ENCODE measurements at places on chromosomes 16 and 17.

DNA sequence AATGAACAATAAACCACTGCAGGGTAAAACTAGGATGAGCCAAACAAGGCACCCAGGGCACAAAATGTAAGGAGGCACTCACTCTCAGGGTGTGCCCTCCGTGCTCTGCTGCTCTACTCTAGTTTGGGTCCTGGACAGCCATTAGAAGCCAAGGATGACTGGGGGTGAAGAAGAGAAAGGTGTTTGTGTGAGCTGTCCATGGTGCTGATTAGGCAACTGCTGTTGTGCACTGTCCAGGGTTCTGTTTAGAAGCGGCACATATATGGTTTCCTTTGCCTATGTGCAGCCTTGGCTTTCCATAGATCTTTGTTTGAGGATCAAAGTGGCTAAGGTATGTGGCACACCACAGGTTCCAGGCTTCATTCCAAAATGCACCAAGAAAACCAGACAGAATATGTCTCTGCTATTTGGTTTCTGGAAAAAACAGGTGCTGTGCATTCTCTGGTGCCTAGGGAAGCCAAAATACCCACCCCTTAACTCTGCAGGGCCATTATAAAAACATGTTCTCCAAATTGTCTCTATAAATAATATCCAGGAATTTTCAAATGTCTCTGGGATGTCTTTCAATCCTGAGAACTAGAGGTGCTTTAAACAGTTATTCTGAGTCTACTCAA, 123.5 kb downstream of the CBLN1 start:
- no peak for DNase-seq

GRCh38 chr17:21462237-21462636, 86.1 kb downstream of the KCNJ12 start:
- no peak for DNase-seq

DNA sequence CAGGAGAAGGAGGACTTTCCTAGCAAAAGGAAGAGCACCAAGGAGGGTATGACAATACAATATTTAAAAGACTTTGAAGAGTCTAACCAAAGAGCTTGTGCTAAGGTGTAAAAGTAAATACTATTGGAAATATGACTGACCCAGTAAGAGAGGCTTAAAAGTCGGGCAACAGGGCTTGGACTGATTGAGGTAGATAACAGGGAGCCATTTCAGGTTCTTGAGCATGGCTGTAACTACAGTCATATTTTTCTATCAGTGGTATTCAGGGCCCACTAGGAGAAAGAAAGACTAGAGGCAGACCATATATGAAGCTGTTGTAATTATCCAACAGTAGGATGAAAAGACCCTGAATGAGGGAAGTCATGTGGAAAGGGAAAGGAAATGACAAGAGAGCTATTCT, 62.3 kb downstream of the SMURF2 start:
- no peak for DNase-seq

DNA sequence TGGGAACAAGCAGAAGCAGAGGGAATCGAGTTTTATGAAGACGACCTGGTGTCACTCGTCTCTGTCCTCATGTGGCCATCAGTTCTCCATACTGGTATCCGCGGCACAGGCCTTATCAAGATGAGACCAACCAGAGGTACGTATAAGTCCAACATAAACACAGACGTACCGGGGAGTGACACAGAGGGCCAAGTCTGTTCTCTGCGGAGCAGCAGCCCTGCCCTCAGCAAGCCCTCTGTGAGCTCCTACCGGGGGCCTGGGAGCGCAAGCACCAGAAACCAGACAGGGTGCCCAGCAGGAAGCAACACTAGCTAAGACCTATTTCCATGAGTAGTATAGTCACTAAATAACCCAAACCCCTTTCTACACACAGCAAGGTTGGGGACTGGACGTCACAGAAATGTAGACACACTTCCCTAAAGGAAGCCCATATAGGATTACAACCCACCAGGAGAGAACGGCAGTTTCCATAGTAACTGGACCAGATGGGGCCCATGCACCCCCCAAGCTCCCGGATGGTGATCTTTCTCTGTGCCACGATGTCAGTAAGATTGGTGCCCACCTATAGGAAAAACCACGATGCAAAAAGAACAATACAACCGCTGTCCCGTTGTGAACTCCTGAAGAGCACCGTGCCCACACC, 911 bp downstream of the ARL16 start:
- no peak for DNase-seq

DNA sequence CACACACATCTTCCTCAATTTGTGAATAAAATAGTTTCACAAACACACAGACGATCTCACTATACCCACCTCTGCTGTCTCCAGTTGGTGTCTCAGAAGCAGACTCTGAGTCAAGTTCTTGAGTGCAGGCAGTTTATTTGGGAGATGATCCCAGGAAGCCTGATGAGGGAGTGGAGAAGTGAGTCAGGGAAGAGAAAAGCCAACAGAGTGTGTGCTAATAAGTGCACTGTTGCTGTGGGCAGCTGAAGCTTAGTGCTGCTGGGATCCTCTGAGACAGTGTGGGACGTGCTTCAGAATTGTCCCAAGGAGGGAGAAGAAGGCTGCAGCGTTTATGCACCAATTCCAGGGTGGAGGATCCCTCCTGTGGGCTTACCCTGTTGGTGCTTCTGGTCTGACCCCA, 423.2 kb upstream of the C16orf82 start:
- DNase-seq = no peak

- DNase-seq = no peak
These were observed 20.5 kb downstream of the AKAP1 start for GRCh38 chr17:57105591-57105990.

DNA sequence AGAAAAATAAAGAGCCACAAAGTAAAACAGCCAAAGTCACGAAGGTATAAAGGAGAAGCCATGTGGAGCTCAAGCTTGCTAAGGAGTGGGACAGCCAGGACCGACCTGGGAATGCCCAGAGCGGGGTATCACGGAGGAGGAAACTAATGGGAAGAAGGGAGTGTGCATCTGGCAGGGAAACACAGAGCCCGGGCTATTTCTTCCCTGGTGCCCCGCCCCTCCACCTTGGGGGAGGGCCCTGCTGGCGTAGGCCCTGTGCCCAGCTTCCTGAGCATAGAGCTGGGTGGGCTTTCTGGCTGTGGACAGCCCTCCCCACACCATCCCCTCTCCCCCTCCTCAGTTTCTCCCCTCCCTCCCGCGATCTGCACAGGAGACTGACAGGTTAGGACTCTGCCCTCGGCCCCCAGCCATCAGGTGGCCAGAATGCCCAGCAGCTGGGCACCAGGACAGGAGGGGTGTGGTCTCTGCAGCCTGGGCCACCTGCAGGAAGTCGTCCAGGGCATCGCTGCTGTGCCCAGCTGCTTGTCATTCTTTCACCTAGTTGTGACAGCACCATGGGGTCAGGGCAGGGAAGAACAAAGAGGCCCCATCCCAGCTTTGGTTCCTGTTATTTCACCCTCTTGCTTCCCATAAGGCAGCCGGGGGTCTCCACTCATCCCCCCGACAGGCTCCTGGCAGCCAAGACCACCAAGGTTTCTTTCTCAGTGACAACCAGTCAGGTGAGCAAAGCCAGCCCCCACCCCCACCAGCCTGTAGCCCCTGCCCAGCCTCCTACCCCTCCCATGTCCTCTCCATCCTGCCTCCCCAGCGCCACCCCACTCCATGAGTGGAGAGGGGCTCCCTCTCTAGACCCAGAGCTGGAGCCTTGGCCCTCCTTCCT, 7.1 kb upstream of the DCAF7 start:
- peak; percentile 40 for DNase-seq

GRCh38 chr17:32327911-32328310, 14.1 kb downstream of the C17orf75 start:
- DNase-seq = no peak

DNA sequence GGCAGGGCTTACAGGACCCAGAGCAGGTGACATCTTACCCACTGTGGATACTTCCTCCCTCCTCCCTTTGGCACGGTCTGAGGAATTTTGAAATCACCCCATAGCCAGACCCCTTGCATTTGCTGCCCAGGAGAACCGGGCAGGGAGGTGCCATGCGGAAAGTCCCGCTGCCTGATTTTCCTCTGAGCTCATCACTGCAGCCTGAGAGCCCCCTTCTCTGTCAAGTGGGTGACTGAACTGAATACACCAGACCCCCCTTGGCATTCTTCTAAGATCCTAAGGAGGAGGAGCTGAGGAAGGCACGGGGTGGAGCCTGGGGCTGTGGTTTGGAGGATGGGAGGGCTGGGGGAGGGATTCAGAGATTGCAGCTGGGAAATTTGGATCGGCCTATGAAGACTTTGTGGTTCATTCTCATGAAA, 173.4 kb downstream of the RAB11FIP4 start:
- no peak for DNase-seq

DNA sequence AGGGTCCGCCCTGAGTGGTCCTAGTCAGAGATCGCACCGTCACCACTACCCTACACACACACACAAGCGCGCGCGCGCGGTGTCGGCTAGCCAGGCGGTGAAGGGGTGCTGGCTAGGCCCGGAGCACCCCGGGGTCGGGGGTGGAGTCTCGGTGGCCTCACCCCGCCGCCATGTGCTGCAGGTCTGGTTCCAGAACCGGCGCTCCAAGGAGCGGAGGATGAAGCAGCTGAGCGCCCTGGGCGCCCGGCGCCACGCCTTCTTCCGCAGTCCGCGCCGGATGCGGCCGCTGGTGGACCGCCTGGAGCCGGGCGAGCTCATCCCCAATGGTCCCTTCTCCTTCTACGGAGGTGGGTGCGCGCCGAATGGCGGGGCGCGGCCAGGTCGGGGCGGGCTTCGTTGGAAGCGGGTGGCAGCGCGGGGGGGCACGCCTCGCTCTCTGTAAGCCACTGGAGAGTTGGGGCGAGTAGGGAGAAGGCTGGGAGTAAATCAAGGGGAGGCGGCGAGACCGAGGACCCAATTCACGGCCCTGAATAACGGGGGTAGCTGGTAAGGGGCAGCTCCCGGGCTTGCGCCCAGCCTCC, 4.8 kb downstream of the LHX1 start:
- DNase-seq = no peak

DNA sequence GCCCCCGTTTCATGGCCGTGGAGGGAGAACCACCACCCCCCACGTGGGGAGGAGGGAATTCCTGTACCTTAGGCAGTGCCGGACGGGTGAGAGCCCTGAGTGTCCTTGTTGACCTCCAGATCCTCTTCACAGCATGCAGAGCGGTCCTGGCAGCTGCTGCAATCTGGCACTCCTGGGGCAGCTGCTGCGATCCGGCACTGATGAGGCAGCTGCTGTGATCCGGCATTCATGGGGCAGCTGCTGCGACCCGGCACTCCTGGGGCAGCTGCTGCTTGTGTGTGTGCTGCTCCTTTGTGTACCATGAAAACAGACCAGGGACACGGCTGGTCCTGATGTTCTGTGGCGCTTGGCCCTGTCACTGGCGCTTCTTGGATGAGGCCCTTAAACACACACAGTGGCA, 12.8 kb downstream of the ZNF778 start:
- DNase-seq = no peak

DNA sequence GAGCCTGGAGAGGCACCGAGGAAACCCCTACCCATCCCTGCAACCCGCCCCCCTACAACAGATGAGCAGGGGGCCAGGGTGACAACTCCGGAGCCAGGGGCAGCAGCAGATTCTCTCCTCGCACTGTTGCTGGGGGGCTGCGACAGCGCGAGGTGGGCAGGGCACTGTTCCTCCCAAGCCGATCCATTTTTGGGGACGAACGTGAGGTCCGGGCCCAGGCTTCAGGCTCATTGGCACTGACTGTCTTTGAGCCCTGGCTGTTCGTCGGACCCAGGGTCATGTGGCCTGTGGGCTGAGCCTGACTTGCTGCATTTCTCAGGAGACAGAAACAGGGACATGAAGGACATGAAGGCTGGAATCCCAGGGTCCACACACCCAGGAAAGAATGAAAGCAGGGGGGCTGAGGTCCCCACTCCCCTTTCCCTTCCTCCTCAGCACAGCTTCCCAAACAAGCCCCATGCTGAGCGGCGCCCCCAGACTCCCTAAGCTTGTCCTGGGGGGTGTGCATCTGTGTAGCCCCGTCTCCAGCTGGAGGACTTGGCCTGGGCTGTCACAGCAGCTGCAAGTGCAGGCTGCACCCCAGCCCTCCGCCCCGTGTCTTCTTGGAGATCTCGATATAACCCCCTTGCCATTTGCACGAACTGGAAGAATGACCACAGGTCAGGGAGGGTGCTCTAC, 18.7 kb downstream of the CEP295NL start:
- DNase-seq = no peak

DNA sequence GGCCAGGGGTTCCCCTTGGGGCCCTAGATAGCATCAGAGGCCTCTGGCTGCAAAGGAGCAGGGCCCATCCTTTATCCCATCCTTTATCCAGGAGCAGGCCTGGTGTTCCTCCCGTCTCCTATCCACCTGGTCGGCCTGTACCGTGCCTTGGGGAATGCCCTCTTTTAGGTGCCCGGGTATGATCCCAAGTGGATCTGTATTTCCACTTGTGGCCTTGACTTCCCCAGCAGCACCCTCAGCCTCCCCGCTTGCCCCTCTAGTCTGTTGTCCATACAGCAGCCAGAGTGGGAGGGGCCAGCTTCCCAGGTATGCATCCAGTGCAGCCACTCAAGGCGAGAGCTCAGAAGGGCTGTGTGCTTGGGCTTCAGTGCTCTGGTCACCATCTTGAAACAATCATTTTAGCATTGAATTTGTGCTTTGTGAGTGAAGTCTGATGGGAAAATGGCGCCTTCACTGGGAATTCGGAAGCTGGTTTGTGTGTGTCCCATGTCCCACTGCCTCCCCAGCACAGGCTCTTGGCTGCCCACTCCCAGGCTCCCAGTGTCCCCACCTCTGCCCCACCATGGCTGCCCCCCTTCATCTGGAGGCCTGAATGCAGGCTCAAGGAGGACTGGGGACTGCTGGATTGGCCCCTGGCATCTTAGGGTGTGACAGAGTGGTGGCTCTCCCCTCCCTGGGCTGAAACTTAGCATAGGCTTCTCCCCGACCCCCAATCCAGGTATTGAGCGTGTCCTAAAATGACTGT, 3.3 kb upstream of the RNF112 start:
- DNase-seq = no peak

DNA sequence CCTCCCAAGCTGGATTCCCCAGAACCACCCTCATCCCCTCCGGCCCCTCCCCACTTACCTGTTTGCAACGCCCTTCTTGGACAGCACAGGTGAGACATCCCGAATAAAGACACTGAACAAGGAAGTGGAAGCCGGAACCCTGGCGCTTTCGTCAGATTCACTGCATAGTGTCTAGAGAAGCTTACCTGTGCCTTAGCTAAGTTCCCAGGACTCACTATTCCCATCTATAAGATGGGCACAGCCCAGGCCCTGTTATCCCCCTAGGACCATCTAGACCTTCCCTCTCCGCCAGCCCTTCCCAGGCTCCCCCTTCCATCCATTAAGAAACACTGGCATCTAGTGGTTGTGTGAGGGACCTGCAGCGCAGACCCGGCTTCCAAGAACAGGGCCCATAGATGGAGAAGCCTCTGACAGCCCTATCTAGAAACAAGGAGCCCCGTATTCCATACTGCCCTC, 26.9 kb upstream of the RPL38 start:
- DNase-seq = peak; percentile 92

DNA sequence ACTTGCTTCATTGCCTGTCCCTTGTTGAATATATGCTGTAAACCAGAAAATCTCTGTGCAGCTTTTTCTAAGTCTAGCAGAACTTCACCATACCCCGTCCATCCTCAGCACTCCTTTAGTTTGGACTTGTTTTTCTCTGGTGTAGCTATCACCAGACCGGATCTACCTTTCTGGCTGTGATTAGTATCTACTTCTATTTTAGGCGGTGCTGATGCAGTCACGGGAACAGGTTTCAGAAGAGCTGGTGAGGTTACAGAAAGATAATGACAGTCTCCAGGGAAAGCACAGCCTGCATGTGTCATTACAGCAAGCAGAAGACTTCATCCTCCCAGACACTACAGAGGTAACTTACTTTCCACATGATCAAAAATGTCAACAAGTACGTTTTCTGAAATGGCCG, 46.4 kb downstream of the NUP88 start:
- no peak for DNase-seq
